GM12864 (cell line): ENCODE measurements at places on chromosomes 13 and 19.
A peak's percentile ranks its signal among the peaks of the same experiment; 100 is the strongest.

DNA sequence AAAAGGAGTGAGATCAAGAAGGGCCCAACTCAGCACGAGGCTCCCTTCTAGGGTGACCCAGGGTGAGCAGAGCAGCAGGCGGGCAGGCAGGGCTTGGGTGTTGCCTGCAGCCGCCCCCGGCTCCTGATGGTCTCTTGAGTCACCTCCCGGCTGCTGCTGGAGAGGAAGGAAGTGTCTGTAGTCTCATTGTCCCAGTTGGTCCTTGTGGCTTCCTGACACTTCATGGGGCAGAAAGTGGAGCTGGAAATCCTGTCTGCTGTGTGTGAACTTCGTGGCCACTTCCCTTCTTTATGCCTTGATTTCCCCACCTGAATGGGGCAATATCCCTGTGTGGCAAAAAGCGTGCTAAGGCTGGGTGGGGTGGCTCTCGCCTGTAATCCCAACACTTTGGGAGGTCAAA, 2.5 kb downstream of the MAP1S start:
- no peak for DNase-seq

GRCh38 chr13:48944221-48944620, 31.5 kb upstream of the FNDC3A start:
- no peak for DNase-seq

- DNase-seq, result no peak
These were observed 3.0 kb upstream of the APC2 start for GRCh38 chr19:1446713-1447481.

DNA sequence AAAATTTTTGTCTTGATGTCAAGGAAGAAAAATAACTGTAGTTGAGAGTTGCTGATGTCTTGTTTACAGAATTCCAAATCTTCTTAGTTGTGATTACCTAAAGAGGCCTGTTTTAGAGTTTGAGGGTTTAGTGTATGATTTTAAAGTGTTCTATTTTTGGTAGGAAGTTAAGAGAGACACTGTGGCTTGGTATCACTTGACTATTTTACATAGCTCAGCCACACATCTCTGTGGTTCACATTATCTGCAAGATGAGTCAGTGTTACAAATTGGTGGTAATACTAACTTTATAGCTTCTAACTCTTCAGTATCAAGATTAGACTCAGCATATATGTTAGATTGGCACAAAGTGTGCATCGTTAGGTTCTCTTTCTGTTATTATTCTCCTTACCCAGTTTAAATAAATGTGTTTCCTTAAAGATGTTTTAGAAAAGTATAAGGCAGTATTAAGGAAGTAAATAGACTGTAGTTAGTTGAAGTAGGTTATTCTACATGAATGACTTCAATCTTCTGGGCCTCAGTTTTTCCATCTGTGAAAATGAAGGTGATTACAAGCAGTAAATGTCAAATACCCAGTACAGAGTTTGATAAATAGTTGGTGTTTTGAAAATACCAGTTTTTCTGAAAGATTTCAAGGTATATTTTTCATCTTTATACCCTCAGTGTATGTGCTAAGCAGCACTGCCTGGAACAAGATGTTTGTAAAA, 33.4 kb downstream of the COG6 start:
- DNase-seq, result no peak

DNA sequence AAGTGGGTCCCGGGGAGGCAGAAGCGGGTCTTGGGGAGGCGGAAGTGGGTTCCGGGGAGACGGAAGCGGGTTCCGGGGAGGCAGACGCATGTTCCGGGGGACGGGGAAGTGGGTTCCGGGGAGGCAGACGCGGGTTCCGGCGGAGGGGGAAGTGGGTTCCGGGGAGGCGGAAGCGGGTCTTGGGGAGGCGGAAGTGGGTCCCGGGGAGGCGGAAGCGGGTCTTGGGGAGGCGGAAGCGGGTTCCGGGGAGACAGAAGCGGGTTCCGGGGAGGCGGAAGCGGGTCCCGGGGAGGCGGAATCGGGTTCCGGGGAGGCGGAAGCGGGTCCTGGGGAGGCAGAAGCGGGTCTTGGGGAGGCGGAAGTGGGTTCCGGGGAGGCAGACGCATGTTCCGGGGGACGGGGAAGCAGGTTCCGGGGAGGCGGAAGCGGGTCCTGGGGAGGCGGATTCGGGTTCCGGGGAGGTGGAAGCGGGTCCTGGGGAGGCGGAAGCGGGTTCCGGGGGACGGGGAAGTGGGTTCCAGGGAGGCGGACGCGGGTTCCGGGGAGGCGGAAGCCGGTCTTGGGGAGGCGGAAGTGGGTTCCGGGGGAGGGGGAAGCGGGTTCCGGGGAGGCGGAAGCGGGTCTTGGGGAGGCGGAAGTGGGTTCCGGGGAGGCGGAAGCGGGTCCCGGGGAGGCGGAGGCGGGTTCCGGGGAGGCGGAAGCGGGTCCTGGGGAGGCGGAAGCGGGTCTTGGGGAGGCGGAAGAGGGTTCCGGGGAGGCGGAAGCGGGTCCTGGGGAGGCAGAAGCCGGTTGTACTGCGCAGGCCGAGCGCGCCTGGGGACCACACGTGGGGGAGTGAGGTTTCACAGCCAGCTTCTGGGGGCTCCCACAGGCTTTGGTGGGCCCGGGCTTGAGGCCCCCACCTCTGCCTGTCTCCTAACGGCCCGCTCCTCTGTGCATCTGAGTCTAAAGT, 2.5 kb downstream of the SHC2 start:
- DNase-seq, result no peak

GRCh38 chr13:90293793-90294361, 1053.6 kb upstream of the MIR17HG start:
- no peak for DNase-seq

GRCh38 chr19:46063201-46063600, 22.4 kb upstream of the IGFL4 start:
- DNase-seq, result no peak

DNA sequence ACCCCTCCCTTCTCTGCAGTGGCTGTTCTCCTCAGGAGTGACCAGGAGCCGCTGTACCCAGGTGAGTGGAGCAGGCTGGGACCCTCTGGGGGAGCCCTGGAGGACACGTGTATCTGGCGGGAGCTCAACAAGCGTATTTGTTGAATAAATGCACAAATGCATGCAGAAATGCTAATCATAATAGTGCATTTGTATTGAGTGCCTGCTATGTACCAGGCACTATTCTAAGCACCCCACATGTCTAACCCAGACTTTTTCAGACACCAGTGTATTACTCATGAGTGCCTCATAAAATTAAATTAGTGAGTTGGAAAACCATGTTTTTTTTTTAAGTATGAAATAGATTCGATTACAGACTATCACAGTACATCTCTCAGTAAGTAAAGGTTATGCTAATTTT, 7.9 kb downstream of the HPN start:
- no peak for DNase-seq

- DNase-seq, result no peak
These were observed 42.8 kb downstream of the BICRA start for GRCh38 chr19:47651691-47652090.

DNA sequence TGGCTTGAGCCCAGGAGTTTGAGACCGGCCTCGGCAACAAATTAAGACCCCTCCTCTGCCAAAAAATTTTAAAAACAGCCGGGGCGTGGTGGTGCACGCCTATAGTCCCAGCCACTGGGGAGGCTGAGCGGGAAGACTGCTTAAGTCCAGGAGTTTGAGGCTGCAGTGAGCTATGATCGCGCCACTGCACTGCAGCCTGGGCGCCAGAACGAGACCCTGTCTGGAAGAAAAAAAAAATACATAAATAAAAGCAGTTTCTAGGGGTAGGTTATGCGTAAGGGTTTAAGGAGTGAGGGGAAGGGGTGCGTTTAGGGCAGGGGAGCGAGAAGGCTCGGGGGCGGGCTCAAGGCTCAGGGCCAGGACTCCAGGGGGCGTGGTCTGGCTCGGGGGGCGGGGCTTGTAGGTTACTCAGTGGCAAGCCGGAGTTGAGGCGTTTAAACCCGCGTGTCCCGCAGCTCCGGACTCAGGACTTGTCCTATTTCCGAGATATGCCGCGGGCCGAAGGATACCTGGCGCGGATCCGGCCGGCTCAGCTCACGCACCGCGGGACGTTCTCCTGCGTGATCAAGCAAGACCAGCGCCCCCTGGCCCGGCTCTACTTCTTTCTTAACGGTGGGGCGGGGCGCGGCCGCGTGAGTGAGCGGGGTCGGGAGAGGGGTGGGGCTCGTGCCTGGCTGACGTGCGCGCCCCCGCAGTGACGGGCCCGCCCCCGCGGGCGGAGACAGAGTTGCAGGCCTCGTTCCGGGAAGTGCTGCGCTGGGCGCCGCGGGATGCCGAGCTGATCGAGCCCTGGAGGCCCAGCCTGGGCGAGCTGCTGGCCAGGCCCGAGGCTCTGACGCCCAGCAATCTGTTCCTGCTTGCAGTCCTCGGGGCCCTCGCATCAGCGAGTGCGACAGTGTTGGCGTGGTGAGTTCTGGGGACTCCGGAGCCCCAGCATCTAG, 10.7 kb downstream of the SPACA6 start:
- DNase-seq, result peak; percentile 75

DNA sequence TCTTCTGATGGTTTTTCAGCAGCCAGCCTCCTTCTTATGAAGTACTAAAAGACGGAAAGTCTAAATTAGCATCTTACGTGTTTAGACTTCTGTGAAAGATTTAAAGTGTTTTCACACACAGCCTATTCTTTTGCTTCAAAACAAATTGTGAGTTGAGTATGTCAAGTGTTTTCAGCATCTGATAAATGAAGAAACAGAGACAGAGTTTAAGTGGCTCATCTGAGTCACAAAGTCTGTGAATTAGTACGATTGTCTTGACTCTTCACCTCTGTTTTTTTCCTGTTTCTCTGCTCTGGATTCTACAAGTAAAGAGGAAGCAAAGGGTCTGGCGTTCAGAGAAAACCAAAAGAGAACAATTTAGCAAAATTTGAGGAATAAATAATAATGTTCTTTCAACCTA, 116.4 kb downstream of the FRY start:
- no peak for DNase-seq

- DNase-seq, result no peak
These were observed 2.7 kb upstream of the KCNRG start for GRCh38 chr13:50012396-50013169.

- no peak for DNase-seq
These were observed 10.1 kb downstream of the AP2S1 start for GRCh38 chr19:46840498-46840942.

- no peak for DNase-seq
These were observed 49.8 kb downstream of the BICRA start for GRCh38 chr19:47658431-47659348.

DNA sequence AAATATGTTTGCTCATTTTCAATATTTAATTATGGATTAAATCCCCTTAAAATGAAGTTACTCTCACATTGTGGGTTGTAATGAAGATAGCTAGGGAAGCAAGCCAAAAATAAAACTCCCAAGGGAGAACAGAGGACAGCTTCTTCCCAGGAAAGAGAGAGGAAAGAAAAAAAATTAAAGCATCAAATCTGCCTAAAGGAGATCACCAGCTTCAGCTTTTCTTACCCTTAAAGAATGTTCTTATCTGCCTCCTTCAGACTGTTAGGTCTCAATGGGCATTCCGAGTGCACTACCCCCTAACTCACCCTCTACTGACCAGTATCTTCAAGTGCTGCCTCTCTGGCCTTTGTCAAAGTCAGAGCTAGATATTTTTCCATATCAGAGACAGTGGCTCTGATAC, 55.2 kb downstream of the XPO4 start:
- DNase-seq, result no peak

DNA sequence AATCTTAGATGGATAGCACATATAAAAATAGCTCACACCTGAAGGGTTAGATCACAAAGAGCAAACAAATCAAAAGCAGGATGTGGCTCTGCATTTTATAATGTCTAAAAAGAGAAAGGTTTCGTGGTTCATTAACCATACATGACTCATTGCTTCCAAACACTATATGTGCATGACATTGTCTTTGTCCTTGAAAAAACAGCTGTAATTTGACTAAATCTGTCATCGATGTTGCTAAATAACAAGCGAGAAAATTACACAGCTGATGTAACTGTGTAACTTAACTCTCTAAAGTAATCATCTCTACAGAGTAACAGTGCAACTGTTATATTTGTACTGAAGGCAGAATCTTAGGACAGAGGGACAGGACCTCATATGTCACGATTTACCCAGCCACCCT, 383.1 kb upstream of the GPC6 start:
- no peak for DNase-seq

DNA sequence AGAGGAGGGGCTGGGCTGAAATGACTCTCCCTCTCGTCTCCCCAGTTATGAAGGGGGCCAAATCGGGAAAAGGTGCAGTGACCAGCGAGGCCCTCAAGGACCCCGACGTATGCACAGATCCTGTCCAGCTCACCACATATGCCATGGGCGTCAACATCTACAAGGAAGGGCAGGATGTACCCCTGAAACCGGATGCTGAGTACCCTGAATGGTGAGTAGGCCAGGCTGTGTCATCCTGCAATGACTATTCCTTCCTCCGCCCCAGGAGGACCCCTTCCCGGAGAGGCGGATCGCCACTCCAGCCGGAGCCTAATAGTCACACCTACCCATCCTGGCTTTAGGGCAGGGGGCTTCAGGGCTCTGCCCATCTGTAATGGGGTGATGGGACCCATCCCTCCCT, 2.6 kb downstream of the MRPL54 start:
- DNase-seq, result no peak

DNA sequence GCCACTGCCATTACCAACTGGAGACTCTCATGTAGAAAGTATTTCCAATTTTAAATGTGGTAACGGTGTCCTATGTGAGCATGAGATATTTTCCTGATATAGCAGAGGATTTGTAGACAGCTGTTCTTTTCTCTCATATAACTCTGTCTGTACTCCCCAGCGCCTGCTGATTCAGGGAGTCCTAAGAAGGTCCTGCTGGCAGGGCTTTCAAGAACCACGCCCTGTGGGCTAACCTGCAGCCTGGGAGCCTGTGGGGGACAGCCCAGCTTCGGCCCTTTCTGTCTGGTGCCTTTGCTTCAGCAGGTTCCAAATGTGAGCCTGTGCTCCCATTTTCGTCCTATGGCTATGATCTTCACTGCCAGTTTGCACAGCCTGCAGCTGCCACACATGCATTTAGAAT, 316.8 kb downstream of the ATP8A2 start:
- DNase-seq, result no peak

DNA sequence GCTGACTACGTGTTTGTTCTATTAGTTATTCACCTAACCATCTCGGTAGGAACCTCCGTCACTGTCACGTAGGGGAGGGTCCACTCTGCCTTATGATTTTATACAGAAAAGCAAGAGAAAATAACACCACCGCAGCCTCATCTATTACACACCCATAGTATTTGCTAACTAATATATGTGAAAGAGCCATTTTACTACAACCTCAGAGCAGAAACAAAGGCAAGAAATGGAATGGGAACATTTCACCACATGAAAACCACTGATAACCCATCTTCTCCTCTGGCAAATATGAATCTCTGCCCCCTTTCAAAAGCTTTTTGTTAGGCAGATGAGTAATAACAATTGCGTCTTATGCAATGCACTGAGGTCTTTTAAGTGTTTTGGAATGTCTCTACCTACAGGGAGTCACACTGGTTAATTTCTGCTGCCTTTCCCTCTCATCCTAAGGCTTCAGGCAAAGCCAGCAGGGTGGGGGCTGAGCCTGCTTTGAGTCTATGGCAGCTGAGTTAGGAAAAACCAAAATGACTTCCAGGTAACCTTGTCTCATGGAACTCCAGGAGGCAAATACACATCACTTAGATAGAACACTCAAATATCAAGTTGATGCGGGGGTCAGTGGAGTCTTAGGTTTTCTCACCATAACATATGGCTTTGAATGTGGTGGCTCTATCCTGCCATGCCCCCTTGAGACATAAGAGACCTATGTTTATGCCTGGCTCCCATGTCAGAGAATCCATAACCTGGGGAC, 15.0 kb downstream of the TSHZ3 start:
- DNase-seq, result no peak
